Activated T-cell treated with anti-CD3 and anti-CD28 coated beads for 1 hour (primary cell): ENCODE measurements at places on chromosomes 5 and 9.

DNA sequence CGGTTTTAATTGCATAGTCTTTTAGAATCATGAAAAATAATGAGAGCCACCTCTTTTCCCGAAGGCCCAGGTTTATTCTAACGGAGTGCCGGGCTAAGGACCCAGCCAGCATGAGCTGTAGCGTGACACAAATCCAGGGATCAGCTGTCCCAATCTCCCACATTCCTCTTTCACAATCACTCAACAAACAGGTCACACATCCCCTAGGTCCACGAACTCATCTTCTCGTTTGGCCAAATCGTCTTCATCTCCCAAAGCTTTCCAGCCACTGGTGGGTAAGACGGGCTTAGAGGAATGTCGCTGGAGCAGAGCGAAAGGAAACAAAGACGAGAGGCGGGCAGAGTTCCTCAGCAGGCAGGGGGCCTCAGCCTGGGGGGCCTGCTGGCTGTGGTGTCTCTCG is 55.5 kb upstream of the GOLPH3 start:
- DNase-seq, result no peak

DNA sequence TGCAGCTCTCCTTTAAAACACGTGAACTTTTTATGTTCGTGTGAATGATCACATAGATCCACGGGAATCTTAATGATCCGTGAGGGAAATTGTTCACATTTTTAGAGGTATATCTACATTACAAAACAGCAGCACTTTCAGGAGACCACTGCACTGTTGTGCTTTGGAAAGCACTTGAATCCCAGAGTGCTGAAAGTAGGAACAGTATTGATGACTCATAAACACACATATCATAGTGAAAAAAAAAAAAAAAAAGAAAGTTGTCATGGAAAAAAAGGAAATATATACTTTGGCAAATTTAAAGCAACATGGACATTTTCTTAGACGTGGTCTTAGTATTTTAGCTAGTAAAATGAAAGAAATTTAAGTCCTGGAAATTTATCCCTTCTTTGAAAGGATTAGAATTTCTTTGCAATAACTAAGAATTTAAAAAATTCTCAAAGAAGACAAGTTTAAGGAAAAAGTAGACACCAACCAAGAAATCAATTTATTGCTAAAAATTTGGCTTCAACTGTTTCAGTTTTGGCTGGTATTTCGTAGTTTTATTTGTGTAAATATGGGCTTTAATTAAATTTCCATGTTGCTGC is 55.4 kb downstream of the ADGRV1 start:
- no peak for DNase-seq

GRCh38 chr5:124920909-124921666 is 174.6 kb upstream of the ZNF608 start:
- DNase-seq, result no peak

DNA sequence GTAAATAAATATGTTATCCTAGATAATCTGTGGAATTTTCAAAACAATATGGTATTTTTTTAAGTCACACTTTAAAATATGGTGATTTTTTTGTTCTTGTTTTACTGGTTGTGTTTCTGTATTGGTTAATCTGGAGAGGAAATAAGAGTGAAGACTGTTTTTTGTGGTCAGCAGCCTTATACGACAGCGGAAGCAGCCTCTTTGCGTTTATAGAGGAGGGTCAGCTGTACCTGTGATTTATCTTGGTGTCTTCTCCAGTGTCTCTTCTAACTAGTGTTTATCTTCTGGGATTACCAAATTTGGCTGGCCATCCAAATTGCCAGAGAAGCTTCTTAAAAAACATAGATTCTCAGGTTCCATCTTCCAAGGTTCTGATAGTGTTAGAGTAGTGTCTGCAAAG is 58.7 kb downstream of the ICE1 start:
- DNase-seq, result no peak

- no peak for DNase-seq
Measured at GRCh38 chr5:119343766-119344165, 12.1 kb upstream of the TNFAIP8 start.

- DNase-seq, result peak; percentile 42
Measured at GRCh38 chr5:131379723-131380122, 115.9 kb downstream of the CDC42SE2 start.

GRCh38 chr9:32251539-32251938 is 132.9 kb upstream of the ACO1 start:
- no peak for DNase-seq

- DNase-seq, result no peak
Measured at GRCh38 chr9:1427875-1428274, 377.7 kb downstream of the DMRT2 start.

GRCh38 chr5:96049398-96050272 is 88.0 kb upstream of the ELL2 start:
- no peak for DNase-seq

- DNase-seq, result no peak
Measured at GRCh38 chr5:119031905-119032304, 39.0 kb upstream of the DMXL1 start.

GRCh38 chr5:32013658-32014057 is 160.5 kb downstream of the GOLPH3 start:
- no peak for DNase-seq

- DNase-seq, result no peak
Measured at GRCh38 chr9:28926306-28926705, 1353.0 kb upstream of the C9orf72 start.

DNA sequence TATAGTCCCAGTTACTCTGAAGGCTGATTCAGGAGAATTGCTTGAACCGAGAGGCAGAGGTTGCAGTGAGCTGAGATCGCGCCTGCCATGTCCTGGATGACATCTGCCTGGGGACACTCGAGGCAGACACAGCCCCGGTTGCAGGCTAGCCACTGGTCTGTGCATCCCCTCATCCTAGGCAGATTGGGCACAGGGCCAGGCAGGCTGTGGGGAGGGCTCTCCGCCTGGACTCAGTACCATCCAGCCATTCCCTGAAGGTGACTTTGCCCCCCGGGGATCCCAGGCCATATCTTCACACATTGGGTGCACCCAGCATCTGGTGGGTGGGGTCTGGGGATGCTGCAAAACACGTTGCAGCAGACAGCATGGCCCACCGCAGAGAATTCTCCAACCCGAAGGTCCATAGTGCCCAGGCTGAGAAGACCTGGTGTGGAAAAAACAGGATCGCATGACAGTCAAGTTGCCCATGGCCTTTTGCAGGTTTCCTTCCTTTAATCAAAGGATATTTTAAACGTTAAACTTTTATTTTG is 50.9 kb upstream of the SUSD3 start:
- DNase-seq, result no peak

GRCh38 chr9:37972351-37972848 is 68.5 kb upstream of the SLC25A51 start:
- DNase-seq, result no peak

DNA sequence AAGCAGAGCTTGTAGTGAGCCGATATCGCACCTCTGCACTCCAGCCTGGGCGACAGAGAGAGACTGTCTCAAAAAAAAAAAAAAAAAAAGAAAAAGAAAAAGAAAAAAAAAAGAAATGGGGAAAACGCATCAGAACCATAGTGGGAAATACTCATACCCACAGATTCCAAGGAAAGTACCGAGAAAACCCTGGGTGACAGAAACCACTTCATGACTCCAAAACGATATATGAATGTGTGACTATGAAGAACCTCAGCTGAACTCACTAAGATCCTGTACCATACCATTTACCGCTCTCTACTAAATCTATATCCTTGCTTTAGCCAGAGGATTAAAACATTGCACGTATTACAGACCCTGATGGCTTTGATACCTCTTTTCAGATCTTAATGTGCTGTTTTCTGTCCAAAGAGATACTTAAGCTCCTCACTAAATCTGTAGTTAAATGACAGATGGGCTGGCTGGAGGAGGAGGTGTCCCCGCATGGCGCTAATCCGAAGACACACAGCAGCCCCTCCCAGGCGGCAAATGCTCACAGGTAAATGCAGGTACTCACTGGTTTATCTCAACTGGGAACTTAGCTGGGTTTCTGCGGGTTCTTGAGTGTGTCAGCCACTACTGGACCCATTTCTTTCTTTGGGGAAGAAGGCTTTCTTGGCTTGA is 2.8 kb downstream of the LPCAT1 start:
- DNase-seq, result no peak
